ENCODE measurements at places on chromosomes 7 and 10.

- DNase-seq = no peak
Observed at GRCh38 chr7:30596721-30597120, 2.0 kb downstream of the GARS1 start.

DNA sequence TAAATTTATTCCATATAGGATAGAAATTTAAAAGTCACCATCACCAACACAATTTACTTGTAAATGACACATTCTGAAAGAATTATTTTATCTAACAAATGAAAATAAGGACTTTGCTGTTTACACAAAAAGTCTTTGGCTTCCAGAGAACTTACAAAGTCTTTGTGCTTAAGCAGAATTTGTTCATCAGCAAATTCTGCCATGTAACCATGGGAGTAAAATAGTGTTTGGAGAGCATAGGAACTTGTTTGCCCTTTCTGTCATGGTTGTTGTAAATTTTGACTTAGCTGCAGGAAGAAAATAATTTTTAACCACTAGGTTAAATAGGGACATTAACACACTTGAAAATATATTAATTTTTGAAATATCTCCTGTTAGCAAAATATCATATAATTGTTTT, 15.2 kb downstream of the FGL2 start:
- DNase-seq = no peak

DNA sequence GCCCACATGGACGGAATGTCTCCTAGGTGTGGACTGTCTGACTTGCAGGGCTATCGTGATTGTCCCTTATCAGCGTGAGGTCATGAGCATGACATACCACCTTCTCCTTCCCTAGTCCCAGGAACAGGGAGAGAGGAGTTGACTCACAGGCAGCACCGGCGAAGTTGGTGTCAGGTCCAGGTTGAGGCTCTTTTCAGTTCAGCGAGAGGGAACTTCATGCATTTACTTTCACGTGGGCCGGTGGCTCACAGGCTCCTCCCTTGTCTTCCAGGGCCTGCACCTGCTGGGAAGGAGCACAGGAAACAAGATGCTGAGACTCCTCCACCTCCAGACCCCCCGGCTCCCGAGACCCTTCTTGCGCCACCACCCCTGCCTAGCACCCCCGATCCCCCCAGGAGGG, 46.1 kb downstream of the PROSER2 start:
- DNase-seq = no peak

GRCh38 chr7:129908181-129908580, 44.6 kb downstream of the UBE2H start:
- DNase-seq = no peak

DNA sequence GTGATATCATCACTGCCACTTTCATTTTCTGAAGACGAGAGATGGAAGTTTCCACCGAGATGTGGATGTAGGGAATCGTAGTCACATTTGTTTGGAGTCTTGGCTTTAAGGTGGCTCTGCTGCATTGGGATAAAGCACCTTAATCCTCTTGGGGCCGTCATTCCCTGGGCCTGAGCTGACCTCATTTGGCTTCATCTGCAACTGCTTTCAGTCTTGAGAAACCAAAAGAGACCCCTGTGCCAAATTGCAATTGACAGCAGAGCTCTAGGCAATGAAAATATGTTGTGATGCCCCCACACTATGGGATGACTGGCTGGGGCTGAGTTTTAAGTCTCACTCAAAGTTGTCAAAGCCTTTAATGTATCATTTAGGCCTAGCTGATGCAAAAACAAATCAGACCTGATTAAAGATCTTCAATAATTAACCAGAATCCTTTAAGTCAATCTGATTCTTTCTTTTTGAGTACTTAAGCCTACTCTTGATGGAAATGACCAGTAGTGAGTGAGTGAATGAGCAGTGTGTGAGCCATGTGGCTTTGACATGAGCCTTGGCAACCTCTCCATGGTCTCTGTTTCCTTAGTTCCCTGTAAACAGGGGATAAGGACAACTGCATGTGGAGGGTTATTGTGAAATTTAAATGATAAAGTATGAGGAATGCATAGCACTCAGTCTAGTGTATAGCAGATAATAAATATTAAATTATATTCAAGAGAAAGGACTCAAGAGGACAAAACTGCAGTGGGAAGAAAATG, 155.0 kb downstream of the BMPER start:
- DNase-seq = no peak

- DNase-seq = no peak
Observed at GRCh38 chr7:98175260-98175940, 35.8 kb upstream of the BHLHA15 start.

GRCh38 chr7:139738101-139738489, 39.7 kb downstream of the HIPK2 start:
- no peak for DNase-seq

DNA sequence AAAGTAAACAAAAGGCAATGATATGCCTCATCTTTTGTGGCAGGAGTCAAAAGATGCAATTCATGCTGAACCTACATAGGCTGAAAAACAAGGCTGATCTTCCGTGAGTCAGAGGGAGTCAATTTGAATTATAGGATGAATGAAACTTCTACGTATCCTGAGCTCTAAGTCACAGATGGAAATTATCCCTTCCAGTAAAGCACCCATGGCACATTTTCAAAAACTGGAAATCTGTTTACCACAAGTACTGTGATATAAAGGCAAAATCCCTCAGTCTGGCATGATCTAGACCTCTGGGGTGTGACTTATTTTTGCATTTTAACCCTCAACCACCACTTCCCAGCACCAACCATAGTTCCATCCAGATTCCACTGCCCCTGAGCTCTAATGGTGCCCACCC, 69.6 kb downstream of the NRG3 start:
- DNase-seq = no peak

GRCh38 chr7:108947526-108947925, 377.9 kb downstream of the DNAJB9 start:
- DNase-seq = no peak

DNA sequence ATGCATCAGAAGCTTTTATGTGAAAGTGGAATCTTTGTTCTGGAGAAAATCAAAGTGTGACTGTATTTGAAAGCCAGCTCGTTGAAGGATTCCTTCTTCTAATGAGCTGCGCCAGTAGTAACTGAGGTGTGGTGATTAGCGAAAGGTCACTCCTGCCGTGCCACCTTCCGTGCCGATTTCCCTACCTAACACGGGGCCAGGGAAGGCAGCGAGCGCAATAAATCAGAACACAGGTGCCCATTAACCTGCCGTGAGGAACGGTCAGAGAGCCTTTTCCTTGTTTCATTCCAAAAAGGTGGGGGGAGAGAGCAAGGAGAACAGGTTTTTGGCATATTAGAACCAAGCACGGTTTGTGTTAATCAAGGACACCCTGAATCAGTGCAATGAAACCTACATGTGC, 258.0 kb downstream of the CELF2 start:
- DNase-seq = no peak

GRCh38 chr10:48194830-48195229, 79.7 kb downstream of the FRMPD2 start:
- DNase-seq = no peak

All from NCI-H510A (cell line).